Vagina (tissue), 2 donors: ENCODE measurements at places on chromosomes 12 and 14.

DNA sequence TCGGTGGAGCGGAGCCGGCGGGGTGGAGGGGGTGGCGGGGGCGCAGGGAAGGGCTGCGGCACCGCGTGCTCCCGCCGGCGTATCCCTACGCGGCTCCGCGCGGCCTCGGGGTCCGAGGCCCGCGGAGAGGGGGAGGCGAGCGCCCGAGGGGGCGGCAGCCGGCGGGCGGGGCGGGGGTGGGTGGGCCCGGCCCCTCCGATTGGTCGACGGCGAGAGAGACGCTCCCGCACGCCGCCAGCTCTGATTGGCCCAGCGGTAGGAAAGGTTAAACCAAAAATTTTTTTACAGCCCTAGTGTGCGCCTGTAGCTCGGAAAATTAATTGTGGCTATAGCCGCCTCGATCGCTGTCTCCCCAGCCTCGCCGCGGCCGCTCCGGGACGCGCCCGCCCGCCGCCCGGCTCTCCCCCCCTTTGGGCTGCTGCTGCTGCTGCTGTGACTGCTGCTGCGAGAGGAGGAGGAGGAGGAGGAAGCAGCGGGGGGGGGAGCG lies at the start of gene FOXG1:
FOXG1 (plus strand) TSS at position 319 of the 487 bp plus-strand sequence. CDS start 493 bp downstream, outside the sequence.
- no peak for DNase-seq

GRCh38 chr12:53200107-53200457 lies 7.0 kb downstream of the ITGB7 start:
- no peak for DNase-seq

GRCh38 chr14:24459331-24459730 lies 16.8 kb upstream of the SDR39U1 start:
- no peak for DNase-seq

DNA sequence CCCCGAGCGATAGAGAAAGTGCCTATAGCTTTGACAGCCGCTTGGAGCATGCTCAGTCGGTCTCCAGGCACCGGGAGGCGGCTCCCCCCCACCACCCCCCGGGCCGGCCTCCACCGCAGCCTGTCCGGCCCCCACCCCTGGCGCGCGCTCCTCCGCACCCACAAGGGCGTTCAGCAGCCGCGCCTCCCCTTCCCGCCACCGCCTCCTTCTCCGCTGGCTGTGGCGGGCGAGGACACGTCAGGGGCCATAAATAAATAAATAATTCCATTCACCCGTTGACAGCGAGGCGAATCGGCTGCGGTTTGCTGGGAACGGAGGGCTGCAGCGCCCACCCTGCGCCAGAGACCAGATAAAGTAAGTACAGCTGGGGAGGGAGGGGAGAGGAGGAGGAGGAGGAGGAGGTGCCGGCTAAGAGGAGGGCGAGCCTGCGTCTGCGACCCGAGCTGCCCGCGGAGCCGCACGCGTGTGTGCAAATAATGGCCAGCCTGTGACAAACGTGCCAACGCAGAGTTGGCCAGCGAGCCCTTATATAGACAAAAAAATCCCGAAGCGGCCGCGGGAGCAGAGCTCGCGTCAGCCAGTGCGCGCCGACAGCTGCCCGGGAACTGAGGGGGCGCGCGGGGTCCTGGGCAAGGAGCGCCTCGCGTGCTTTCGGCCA lies at the start of gene SLC16A7:
SLC16A7 (plus strand) TSS at position 147 of the 658 bp plus-strand sequence. CDS start 108,773 bp downstream, outside the sequence.
- no peak for DNase-seq

- no peak for DNase-seq
These were observed 2.8 kb downstream of the EFS start for GRCh38 chr14:23362200-23362599.

DNA sequence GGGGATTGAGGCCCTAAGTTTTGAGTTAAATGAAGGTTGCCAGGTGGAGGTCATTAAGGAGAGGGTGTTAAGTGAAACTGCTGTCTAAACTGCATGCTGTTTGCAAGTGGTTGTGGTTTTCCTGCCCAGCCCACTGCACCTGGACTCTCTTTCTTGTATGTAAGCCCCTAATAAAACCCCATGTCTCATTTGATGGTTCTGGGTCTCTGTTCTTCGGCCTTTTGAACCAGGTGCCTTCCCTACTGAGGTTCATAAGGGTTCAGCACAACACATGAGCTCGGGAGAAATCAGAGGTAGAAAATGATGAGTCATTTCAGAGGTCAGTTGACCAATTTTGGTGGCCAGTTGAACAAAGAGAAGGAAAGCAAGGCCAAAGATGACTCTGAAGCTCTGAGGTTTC lies 382.5 kb downstream of the RPS29 start:
- no peak for DNase-seq

GRCh38 chr14:104264495-104265265 lies 126.3 kb downstream of the KIF26A start:
- DNase-seq = peak; percentile 92

GRCh38 chr14:105415481-105416428 lies 3.9 kb upstream of the MTA1 start:
- DNase-seq = no peak

DNA sequence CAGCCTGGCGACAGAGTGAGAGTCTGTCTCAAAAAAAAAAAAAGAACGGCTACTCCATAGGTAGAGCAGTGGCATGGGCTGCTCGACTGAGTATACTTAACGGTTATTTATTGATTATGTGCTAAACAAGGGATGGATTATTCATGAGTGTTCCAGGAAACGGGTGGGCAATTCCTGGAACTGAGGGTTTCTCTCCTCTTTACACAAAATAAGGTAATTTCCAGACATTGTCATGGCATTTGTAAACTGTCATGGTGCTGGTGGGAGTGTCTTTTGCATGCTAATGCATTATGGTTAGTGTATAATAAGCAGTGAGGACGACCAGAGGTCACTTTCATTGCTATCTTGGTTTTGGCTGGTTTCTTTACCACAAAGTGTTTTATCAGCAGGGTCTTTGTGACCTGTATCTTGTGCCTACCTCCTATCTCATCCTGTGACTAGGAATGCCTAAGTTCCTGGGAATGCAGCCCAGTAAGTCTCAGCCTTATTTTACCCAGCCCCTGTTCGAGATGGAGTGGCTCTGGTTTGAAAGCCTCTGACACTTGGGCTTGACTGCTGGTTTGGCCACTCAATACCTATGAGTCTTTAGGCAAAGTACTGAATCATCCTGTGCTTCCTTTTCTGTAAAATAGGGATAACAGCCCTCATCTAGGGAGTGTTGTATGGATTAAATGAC lies 3.2 kb downstream of the DGLUCY start:
- no peak for DNase-seq

- no peak for DNase-seq
These were observed 114.2 kb upstream of the MDM1 start for GRCh38 chr12:68446384-68446783.

DNA sequence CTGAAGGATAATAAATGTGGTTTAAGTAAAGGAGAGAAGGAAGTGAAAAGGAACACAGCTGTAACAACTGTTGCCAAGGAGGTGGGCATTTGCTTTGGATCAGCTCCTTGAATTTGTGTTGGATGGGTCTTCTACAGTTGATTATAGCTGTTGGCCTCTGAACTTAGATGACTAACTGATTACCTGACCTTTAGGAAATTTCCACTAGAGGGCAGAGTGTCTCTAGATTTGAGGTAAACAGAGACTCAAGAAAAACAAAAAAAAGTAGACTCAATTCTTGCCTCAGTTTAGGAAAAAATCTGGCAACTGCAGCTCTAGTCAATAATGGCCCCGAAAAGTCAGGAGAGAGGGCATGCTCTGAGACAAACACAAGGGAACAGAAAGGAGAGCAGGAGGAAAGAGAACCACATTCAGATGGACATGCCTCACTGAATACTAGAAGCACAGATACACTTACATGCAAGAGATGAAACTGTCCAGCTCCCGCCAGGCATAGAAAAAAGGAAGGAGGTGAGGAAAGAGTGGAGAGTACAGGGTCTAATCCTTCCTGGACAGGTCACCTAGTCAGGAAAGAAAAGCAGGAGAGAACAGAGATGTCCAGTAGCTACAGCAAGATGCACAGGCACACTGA lies 20.6 kb downstream of the COX14 start:
- DNase-seq = no peak

GRCh38 chr14:34035934-34036250 lies 85.0 kb upstream of the EGLN3 start:
- DNase-seq = no peak

DNA sequence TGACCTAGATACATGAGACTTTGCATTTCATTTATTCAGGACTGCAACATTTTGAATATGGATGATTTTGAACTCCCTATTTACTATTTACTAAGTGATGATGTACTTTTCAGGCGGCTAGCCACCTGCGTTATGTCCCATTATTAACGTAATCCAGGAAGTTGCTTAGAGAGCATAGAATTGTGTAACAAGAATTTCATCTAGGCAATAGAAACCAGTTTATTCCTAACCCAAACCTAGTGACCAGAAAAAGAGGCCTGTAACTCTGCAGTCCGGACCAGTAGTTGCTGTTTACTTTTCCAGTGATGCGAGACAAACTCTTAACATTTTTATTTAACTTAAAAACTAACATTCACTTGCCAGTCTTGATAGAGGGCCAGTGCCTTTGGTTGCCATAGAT lies 12.3 kb downstream of the NUDT4 start:
- DNase-seq = no peak

DNA sequence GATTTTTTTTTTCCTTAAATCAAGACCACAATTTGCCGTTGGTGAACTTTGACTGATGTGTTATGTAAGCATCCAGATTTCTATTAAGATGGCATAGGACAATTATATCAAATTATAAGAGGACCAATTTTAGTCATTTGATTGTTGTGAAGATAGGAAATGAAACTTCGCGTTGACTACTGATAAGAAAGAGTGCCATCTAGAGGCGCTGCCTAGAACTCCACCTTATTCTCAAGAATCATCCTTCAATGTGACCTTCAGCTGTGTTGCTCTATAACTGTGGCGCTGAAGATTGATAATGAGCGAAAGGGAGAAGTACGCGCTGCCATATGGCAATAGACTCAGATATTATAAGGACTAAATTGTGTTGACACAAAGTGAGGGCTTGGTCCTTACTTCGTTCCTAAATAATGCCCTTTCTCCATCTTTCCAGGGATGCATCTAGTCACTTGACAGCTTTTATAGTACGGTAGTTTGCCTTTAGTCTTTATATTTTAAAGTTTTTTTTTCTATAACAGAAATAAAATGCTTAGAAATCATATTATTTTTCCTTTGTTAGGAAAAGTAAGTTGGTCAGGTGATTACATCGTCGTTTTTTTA lies 350.8 kb upstream of the STXBP6 start:
- no peak for DNase-seq

DNA sequence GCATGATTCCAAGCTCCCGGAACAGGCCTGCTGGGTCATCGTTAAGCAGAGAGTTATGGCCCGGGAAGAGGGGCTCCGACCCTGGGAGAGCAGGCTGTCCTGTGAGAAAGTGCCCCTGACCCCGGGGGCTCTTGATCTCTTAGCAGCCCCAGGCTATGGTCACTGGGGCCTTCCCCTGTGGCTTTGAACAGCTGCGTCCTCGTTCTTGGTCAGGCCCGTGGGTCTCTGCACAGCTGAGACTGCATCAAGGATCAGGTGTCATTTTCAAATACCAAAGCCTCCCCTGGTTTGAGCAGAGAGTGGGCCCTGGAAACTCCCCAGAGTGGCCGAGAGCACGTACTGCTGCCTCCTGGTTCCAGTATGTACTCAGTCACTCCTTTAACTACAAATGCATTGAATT lies 114.8 kb downstream of the ESRRB start:
- no peak for DNase-seq

DNA sequence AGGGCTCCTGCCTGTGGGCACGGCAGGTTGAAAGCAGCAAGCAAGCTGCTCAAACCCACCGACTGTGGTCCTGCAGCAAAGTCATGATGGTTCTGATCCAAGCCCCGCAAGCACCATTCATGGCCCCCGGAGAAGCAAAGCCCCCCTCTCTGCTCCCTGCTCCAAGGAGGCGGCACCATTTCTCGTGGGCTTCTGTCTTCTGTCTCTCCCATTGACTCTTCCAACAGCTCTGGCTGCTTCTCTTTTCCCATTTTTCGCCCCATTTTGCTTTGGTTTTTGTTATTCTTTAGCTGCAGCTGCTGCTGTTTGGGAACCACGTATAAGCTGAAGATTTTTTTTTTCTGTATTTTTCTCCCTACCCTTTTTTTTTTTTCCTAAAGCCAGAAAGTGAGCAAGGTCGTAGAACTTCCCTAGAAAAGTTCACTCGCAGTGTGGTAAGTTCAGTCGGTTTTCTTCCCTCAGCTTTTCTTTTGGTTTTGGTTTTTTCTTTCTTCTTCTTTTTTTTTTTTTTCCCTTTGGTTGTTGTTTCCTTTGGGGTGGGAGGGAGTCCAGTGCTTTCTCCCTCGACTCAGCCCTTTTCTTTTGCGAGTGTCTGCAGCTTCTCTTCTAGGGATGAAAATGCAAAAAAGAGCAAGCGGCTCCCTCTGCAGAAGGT lies 354.1 kb downstream of the DPF3 start:
- DNase-seq = no peak

DNA sequence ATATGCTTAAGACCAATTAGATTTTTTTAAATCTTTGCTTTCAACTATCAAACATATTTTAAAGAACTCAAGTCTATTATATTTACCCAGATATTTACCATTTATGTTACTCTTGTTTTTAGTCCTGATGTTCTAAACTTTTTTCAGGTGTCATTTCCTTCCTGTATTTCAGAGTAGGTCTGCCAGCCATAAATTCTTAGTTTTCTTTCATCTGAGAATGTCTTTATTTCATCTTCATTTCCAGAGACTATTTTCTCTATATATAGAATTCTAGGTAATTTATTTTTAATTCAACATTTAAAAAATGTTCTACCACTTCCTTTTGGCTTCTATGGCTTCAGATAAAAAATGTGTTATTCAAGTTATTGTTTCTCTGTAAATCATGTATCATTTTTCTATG lies 218.2 kb upstream of the AMIGO2 start:
- DNase-seq = no peak

- no peak for DNase-seq
These were observed 110.9 kb downstream of the FSCB start for GRCh38 chr14:44396226-44396625.

GRCh38 chr12:105485321-105485910 lies 154.9 kb downstream of the C12orf75 start:
- DNase-seq = no peak

- no peak for DNase-seq
These were observed 303 bp downstream of the PUS7L start for GRCh38 chr12:43758247-43758727.

DNA sequence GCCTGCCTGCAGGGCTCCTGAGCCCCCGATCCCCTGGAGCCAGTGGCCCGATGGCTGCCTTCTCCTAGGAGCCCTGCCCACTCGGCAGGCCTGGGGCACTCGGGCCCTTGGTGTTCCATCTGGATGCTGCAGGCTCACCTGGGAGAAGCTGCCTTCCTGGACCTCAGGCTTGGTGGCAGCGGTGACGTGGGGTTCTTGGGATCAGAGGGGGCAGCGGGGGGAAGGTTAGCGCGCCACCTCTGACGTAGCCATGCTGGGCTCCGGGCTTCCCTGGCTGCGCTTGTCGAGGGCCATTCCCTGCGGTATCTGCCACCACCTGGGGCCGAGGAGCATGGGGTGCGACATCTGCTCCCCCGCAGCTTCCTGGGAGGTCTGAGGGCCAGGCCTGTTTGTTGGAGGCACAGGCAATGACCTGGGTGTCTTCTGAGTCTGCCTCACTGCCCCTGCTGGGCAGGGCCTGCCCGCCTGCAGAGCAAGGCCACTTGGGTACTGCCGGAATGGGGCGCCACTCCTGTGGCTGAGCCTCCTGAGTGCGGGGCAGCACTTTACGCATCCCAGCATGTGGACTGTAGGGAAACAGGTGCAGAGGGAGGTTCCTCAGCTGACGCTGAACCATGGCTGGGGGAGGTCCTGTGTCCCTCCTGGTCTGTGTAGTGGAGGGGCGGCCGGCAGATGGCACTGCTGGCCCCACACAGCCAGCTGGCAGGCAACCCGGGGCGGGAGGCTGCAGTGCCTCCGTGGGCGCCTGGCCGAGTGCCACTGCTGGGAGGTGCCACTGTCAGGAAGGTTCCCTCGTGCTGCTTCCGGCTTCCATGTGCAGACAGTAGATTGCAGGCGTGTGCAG lies 20.3 kb downstream of the MTA1 start:
- no peak for DNase-seq
